ENCODE measurements at places on chromosomes 12 and 14.

- peak; percentile 63 for DNase-seq
Observed at GRCh38 chr14:71113376-71113775, 206.1 kb downstream of the PCNX1 start.

DNA sequence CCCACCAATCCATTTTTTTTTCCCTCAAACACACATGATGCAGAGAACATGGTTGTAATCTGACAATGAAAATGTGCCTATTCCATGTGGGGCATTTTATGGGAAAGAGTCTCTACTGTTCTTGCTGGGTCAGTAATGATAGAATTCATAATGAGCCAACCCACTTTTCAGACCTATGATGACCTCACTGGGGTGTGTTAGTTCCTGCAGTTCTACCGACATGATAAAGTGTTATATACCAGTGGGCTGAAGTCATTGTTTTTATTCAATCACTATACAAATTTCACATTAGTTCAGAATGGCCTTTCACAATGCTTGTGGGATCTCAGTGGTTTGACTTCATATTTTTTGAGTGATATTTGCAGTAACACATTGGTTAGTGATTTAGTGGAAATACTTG is 47.5 kb downstream of the PPFIBP1 start:
- peak; percentile 79 for DNase-seq

DNA sequence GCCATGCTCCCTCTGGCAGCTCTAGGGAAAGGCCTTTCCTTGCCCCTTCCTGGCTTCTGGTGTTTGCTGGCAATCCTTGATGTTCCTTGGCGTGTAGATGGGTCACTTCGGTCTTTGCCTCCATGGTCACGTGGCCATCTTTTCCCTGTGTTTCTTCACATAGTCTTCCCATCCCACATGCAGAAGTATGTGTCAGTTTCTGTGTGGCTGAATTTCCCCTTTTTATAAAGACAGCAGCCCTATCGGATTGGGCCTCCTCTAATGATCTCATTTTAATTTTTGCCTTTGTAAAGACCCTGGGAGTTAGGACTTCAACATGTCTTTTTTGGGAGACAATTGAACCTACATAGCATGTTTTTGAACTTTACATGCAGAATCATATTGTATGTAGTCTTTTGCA is 107.2 kb upstream of the FGD4 start:
- DNase-seq: no peak

DNA sequence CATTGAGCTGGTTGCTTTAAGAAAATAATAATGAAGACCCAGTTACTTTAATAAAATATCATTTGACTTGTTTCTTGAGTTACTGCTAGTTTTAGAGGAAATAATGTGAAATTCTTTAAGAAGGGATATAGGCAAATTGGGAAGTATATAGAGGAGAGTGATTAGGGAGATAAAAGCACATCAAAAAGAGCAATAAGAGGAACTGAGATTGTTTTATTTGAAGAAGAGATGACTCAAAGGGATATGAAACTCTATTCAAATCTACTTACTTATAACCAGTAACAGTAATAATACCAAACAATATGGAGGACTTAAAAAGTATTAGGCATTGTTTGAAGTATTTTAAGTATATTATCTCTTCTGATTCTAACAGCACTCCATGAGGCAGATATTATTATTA is 37.1 kb downstream of the LRRK2 start:
- no peak for DNase-seq

GRCh38 chr12:104752016-104752415 is 206.1 kb downstream of the SLC41A2 start:
- DNase-seq: no peak
